HAP-1 (cell line): ENCODE measurements at places on chromosomes 7 and 10.
A peak's percentile ranks its signal among the peaks of the same experiment; 100 is the strongest.

DNA sequence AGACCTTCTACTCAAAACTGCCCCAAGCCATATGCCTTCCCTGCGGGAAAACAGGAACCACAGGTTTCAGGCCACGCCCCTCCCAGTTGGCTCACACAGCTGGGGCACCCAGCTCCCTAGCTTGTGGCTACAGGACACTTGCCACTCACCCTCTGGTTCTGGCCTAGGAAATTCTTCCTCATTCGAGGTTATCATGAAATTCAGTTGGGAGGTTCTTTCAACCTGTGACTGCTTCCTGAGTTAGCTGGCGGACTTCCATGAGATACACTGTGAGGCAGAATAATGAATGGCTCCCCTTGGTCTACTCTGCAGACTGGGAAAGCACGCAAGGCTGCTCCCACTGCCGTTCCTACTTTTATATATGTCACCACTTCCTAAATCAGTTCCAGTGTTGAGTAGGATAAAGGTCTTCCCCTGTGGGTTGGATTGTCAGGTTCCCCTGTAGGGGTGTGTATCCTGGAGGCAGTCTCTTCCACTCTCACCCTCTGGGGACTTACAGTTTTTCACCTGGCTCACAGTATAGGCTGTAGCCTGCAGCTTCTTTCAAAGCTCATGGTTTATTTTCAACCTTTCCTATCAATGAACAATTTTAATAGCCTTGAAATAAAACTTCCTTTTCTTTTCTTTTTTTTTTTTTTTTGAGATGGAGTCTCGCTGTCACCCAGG lies 37.0 kb downstream of the GPR22 start:
- no peak for DNase-seq

DNA sequence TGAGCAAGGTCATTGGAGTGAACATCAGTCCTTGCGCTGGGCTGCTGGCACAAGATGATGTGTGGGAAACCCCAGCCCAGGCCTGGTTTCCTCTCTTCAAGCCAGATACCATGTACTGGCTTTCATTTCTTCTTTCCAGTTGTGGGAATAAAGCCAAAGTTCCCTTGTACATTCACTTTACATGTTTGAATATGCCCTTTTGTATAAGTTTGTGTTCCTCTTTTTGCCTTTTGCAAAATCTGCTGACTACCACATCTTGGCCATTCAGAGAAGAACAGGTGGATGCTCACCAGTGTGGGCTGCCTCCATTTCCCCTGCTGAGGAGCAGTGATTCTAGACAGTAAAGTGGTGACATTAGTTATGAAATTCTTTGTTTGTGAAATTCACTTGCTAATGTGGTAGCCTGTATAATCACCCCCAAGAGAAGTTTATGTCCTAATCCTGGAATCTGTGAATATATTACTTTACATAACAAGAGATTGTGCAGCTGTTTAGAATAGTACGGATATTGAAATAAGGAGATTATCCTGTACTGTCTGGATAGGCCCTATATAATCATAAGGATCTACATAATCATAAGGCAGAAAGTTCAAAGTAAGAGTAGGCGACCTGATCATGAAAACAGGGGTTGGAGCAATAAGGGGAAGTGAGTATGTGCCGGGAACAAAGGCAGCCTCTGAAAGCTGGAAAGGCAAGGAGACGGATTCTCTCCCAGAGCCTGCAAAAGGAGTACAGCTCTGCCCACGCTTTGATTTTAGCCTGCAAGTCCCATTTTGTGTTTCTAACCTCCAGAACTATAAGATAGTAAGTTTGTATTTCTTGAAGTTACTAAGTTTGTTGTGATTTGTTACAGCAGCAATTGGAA lies 18.8 kb upstream of the AOAH start:
- peak; percentile 80 for DNase-seq

DNA sequence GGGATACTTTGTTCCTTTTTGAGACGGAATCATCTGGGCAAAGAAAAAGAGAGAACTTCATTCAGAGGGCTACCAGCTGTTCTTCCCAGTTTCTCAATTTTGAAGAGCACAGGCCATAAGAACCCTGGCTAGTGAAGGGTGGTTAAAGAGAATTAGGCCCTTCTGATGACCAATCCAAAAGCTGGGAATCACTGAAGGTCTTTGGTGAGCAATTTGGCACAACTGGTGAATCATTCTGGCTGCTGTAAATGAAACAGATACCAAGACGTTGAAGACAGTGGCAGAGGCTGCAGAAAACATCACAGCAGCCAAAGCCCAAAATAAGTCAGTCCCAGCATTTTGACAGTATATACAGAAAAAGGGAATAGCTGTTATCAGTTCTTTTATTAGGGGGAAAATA lies 5.1 kb downstream of the RAPGEF5 start:
- DNase-seq, result no peak

- no peak for DNase-seq
Observed at GRCh38 chr10:132707121-132707775, 78.7 kb downstream of the NKX6-2 start.

DNA sequence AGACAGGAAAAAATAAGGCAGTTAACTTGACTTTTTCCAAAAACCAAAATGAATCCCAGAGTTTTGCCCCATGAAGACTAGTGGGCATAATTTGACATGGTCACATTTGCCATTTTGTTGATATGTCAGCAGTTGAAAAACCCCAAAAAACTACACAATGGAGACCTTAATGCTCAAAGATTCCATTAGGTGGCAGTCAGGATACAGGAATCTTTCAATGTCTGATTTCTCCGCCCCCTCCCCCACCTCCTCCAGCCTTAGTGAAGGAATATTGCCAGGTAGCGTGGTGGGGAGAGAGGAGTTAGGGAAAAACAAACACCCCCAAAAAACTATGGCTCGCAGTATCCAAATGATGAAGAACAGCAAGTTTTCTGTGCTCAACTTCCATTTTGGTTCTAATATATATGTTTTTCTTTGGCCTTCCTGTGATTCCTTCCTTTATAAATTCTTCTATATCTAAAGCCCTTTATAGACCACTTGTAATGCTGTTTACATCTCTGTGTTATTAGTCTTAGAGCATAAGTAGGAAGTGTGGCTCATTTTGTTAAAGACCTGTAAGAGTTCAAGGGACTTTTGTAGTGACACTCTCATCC lies 6.7 kb upstream of the SMNDC1 start:
- DNase-seq, result peak; percentile 75

DNA sequence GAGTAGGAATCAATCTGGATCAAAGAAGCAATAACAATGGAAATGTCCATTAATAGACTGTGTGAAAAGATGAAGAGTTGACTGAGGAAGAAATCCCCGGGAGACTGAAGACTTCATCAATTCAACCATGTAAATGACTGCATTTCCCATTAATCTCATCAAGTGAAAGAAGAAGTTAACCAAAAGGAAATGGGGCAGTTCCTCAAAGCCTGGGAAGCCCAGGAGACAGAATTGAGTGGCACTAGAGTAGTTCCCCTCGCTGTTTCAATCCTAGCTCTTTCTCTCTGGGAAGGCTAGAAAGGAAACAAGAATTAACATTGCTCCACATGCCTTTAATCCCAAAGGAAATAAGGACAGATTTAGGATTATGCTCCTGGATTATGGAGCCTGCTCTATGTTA lies 4.8 kb upstream of the OR6V1 start:
- DNase-seq, result no peak

- DNase-seq, result no peak
Observed at GRCh38 chr10:30000802-30001571, 58.4 kb downstream of the JCAD start.

- DNase-seq, result no peak
Observed at GRCh38 chr7:87106974-87107612, 45.2 kb upstream of the DMTF1 start.

- no peak for DNase-seq
Observed at GRCh38 chr10:12419262-12419847, 70.0 kb downstream of the CAMK1D start.

GRCh38 chr10:15166325-15166724 lies 2.2 kb downstream of the NMT2 start:
- DNase-seq, result no peak

GRCh38 chr10:79069325-79070080 lies 737 bp downstream of the ZMIZ1 start:
- DNase-seq, result peak; percentile 55

GRCh38 chr10:12720217-12720981 lies 281.1 kb downstream of the CCDC3 start:
- DNase-seq, result peak; percentile 89

DNA sequence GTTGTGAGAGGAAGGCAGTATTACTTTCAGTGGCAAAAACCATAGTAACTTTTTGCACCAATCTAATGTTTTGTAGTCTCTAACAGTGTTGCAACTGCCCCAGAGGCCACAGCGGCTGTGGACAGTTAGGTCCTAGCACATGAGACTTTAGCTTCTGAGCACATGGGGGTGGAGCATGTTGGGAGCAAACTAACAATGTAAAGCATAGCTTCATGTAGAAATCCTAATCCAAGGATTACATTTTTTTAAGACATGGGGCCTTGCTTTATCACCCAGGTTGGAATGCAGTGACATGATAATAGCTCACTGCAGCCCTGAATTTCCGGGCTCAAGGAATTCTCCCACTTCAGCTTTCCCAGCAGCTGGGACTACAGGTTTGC lies 49.0 kb downstream of the LAMB1 start:
- DNase-seq, result no peak

GRCh38 chr10:110803239-110803749 lies 68.4 kb upstream of the PDCD4 start:
- DNase-seq, result no peak
